ENCODE measurements at places on chromosomes 5 and 9.

- DNase-seq: no peak
Observed at GRCh38 chr9:89945133-89945532, 340.3 kb downstream of the GADD45G start.

GRCh38 chr9:108272349-108272899, 583.4 kb downstream of the ACTL7B start:
- no peak for DNase-seq

DNA sequence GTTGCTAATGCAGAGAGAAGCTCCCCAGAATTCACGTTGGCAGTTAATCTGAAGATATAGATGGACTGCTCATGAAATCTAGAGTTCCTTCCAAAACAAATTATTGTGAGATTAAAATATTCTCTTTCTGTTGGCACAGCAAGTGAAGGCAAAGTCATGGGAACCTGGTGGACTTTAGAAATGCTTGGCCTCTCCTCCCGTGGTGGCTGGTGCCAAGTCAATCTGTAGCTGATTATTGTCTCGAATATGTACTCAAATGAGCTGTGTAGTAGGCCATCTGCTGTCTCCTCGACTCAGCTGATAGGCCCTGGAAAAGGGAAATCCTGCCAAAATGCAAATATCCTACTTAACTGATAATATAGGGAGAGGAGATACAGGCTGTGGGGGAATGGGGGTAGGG, 69.3 kb downstream of the DAPK1 start:
- DNase-seq: no peak

- DNase-seq: no peak
Observed at GRCh38 chr5:174430940-174431339, 293.4 kb upstream of the MSX2 start.

DNA sequence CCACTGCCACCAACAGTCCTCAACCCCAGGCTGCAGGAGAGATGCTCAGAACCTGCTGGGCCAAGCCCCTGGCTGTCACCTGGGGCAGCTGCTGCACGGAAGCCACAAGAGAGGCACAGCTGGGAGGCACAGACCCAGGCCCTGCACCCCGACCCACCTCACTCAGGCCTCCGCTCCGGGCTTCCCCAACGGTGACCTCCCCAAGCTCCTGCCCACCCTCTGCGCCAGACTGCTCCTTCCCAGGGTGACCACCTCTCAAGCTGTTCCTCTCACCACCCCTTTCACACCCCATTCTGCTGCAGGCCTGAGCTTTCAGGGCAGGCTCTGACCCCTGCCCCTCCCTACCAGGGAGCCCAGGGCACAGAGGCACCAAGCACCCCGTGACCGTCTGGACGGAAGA, 33.0 kb downstream of the VAV2 start:
- no peak for DNase-seq

DNA sequence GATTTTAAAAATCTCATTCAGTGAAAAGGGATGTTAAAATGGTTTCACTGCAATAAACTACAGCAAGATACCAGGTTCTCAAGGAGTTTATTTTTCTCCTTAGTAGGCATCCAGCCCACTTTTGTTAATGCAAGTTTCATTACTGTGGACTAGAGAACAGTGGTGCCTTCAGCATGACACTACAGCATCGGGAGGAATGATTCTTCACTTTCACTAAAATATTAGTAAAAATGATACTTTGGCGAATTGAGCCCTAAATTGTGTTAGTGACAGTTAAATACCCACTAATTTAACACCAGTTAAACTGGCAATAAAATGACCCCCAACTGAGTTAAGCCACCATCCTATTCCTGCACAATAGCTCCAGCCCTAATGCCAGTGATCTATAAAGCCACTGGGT, 152.2 kb upstream of the MPDZ start:
- DNase-seq: no peak

DNA sequence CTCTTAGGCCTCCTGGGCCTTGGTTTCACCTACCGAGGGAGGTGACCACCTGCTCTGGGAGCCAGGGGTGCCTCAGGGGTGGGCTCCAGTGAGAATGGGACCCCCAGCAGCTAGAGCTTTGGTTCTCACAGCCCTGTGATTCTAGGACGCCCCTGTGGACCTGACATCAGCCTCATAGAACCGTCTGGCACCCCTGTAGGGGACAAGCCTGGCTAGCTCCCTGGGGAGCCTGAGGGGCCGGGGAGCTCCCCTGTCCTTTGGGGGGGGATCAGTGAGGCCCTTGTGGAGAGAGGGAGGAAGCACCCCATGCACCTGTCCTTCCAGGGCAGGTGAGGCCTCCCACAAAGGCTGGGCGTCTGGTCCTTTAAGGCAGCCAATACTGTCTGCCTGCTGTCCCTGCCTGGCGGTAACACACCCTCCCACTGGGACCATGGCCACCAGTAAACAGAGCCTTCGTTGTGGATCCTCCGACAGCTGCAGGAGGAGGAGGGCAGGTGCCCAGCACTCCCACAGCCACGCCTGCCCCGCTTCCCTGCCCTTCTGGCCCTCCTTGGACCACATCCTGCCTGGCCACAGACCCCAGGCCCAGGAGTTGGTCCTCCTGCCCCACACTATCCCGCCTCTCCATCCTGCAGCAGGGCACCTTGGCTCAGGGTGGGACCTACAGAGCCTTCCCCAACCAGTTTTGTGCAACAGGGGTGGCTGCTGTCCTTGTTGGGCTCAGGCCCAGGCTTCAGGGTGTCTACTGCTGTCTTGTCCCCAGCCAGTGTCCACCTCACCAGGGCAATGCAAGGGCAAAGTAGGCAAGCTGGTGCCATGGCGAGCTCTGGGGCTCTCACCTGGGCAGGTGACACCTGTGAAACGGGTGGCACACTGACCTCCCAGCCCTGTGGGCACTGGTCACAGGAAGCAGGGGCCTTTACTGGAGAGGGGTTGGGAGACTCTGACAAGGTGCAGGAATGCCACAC, 3.0 kb upstream of the TUBB4B start:
- DNase-seq: no peak

All from CD4-positive, alpha-beta T cell treated with Interleukin-6 for 4 hours (primary cell).